ENCODE measurements at places on chromosomes 2 and 18. TPM values are rescaled to one million over a fixed set of nuclear protein-coding genes. Genes with fewer than 3 reads are reported as not detected.

Gene TRABD2A
- 12.0 TPM for total RNA-seq

Gene TWSG1
- 45.9 TPM for total RNA-seq

DNA sequence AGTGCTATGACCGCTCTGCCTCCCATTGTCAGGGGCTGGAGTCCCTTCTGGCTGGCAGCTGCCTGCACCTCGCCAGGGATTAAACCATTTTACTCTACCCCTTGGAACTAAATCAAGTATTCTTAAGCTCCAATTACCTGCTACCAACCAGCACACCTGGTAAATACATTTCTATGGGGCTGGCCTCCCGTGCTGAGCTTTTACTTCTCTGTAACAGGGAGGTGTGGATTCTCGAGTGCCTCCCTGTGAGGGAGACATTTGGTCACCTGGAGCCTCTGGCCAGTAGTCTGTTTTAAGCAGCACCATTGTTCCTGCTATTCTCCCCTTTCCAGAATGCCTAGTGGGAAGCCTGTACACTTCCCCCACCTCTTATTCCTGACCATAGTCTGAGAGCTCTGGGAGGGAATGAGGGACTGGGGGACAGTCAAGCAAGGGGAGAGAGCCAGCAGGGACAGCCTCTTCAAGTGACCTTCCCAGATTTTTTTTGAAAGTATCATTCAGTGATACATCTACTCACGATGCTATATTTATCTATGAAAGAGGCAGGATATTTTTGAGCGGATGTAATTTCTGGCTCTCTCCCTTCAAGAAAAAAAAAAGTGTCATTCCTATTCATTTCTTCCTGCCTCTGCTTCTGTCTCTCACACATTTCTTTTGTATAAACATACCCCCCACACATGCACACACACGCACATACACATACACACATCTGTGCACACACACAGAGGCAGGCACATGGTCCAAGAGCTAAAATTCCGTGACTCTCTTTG is 112.8 kb downstream of the CAPN13 start:
- DNase-seq, result no peak

DNA sequence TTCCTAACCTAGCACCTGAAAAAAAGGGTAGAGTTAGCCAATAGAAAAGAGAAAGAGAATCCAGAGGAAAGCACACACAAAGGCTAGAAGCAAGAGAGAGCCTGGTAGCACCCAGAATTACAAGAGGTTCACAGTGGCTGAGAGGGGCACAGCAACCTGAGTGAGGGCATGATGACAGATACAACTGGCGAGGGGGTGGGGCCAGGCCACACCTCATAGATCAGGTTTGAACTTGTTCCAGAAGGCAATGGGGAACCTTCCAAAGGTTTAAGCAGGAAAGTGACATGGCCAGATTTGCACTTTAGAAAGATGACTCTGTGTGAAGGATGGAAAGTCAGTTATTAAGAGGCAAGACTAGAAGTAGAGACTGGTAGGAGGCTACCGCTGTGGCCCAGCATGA is 148.0 kb downstream of the TTC32 start:
- no peak for DNase-seq

DNA sequence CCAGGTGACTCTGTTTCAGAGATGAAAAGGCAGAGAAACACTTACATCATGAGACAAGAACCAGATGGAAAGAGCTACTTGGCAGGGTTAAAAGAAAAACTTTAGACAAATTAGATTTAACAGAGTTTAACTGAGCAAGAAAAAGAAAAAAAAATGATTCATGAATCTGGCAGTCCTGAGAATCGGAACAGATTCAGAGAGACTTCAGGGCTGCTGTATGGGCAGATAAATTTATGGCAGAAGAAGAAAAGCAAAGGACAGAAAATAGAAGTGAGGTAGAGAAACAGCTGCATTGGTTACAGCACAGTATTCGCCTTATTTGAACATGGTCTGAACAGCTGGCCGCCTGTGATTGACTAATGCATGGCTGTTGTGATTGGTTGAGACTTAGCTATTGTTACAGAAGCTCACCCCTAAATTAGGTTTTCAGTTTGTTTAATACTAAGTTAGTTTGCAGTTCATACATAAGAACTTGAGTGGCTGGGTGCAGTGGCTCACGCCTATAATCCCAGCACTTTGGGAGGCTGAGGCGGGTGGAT is 43.0 kb upstream of the RHOB start:
- DNase-seq, result no peak

GRCh38 chr2:187297801-187298200 is 150.3 kb downstream of the CALCRL start:
- no peak for DNase-seq

GRCh38 chr2:115294999-115295398 is 852.6 kb downstream of the DPP10 start:
- no peak for DNase-seq

DNA sequence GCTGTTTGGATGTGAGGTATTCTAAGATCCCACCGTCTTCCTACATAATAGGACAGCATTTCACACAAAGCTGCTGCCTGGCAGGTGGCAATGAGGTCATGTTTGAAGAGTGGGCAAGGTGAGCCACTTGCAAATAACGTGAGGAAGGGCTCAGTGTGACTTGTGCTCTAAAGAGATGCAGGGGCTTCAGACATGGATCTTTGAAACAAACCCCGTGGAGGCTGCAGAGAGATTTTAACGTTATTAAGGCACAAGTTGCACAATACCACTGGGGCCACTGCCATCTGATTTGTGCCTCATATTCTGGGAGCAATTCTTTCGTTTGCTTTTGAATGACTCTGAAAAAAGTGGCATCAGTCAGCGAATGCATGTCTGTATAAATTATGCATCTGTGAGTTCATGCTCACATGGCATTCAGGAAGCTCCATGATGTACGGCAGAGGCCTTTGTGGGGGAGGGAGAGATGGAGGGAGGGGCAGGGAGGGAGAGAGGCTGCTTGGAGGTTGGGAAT is 362.0 kb downstream of the SOX11 start:
- DNase-seq, result no peak

GRCh38 chr2:2932692-2933305 is 444.8 kb downstream of the EIPR1 start:
- DNase-seq, result no peak

GRCh38 chr2:166926657-166927056 is 38.4 kb downstream of the XIRP2 start:
- DNase-seq, result no peak

DNA sequence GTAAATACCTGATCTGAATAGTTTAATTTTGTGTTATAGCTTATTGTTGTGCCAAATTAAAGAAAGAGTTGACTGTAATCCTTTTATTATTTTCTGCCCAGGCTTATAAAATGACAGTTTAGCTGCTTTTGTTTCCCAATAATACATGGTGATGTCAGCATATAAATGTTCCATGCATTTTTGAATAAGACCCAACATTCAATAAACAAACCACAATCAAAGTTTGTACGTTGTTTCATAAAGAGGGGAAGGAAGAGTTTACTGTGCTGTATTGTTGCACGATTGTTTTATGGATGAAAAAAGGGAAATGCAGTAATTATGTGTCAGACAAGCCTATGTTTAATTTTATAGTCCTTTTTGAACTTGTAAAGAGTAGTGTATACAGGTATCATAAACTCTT is 177.2 kb upstream of the SCN7A start:
- DNase-seq, result no peak

DNA sequence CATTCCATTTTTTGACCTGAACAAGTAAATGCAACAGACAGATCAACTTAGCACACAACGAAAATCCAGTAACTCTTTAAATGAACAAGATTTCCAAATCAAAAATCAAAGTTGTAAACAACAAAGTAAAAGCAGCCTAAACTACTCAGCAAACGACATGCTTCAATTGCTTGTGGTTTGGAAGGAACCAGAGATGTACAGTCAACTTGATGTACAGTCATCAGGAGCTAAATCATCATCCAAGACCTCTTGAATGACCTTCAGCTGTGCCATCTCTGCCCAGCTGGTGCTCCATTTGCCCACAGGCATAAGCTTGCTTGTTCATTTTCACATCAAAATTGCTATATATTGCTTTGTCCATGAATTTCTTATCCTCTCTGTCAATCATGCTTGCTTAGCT is 109.8 kb downstream of the UPP2 start:
- DNase-seq, result no peak
